ENCODE measurements at places on chromosomes 2 and 18.

GRCh38 chr2:85276571-85277118 lies 51.1 kb downstream of the TGOLN2 start:
- no peak for DNase-seq

DNA sequence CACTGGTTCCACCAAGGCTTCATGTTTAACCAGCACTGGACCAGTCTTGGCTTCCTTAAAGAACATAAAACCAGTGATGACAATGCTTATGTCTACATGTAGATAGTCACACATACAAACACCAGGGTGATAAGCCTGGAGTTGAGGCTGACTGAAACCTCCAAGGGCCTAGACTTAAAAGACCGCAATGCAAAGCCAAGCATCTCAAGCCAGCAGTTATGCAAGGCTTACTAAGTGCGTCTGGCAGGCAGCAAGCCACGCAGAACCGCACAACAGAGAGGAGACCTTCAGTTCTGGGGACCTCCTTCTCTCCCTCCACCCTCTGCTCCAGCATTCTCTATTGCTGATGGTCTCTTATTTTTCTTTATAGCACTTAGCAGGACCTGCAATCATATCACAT lies 63.2 kb upstream of the ACAA2 start:
- DNase-seq, result no peak

GRCh38 chr2:215843579-215843978 lies 169.8 kb downstream of the MREG start:
- no peak for DNase-seq

DNA sequence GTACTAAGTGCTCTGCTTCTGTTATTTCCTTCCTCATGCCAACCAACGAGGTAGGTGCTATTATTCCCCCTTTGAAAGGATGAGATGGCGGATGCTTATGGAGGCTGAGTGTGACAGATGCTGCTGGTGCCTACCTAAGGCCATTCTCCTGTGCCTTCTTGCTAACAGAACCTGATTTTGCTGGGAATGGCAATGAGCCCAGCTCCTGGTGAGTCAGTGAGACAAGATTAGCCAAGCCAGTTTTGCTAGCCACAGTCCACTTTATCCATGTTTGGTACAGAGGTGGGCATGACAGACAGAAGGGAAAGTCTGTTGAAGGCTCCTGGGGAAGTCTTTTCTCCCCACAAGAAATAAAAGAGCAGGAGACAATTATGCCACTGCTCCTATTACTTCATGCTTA lies 43.7 kb upstream of the TMEM163 start:
- DNase-seq, result no peak

GRCh38 chr2:53787614-53788289 lies 908 bp downstream of the ERLEC1 start:
- DNase-seq, result no peak

GRCh38 chr2:138201286-138201685 lies 237.0 kb downstream of the HNMT start:
- DNase-seq, result no peak

DNA sequence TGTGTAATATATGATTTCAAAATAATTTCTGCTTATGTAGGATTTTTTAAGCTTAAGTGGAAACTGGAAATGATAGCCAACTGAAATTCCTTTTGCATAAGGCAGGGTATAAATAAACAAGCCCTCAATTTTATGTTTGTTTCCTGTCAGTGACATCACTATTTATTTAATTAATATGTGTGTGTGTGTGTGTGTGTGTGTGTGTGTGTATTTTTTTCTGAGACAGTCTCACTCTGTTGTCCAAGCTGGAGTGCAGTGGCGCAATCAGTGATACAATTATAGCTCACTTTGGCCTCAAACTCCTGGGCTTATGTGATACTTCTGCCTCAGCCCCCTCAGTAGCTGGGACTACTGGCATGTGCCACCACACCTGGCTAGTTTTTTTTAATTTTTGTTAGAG lies 29.3 kb upstream of the CYP20A1 start:
- no peak for DNase-seq

DNA sequence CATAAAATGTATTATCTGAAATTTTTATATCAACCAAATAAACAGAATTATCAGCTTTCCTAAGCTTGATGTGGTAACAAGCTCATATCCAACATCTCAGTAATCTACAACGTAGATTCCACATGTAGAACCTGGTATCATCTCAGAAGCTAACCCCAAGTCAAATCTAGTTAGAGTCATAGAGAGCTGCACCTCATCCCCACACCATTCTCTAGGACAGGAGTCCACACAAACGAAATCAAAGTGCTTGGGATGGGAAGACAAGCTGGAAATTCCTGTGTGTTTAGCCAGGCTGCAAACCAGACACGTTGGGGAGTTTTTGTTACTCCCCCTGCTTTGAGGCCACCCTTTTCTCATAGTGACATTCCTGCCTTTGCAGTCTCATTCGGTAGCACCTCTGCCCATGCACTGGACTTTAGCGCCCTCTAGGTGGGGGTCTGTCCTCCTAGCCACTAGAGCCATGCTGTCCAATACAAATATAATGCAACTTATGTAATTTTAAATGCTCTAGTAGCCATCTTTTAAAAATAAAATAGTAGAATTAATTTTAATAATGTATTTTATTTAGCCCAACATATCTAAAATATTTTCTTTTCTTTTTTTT lies 28.1 kb upstream of the SATB2 start:
- no peak for DNase-seq

- no peak for DNase-seq
Observed at GRCh38 chr2:14778015-14778414, 145.5 kb downstream of the LRATD1 start.

DNA sequence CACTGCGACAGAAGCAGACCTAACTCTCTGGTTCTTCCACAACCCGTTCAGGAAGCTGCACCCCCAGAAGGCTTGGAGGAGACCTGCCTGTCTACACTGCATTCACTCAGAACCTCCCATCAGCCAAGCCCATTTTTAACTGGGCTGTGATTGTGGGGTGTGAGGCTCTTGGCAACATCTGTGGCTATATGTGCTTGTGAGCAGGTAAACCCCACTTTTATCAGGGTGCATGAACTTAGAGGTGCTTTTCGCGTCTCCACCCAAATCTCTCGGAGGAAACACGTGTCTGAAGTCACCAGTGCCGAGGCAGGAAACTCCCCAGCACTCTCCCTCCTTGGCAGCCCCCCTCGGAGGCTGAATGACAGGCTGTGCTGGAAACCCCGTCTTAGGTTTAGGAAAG lies 158.2 kb upstream of the SALL3 start:
- no peak for DNase-seq

- no peak for DNase-seq
Observed at GRCh38 chr18:13563390-13563805, 163.0 kb downstream of the FAM210A start.

DNA sequence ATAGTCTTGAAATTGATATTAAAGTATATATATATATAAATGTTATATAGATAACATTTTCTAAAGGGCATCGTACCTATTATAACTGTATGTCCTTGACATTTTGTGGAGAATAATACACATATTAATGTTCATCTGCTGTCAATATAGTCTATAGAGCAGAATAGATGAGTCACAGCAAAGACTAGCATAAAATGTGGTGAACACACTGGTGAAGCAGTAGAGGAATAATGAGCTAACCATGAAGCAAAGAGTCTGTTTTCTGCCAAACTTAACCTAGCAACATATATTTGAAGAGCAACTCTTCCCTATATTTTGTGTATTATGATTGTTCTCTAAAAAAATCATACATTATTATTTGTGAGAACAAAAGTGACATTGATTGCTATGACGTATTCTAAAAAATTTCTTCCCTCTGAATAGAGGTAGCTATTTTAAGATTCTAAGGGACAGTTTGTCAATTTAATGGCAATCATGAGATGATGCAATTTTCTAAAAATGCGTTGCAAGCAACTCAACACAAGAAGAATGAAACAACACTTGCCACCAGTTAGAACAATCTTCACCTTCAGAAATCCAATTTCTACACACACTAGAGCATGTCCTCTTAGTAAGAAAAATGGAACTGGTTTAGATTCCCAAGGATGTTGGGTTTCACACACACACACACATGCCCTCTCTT lies 22.0 kb downstream of the DOCK10 start:
- no peak for DNase-seq

- no peak for DNase-seq
Observed at GRCh38 chr2:39139511-39140237, 18.8 kb upstream of the SOS1 start.

- DNase-seq, result no peak
Observed at GRCh38 chr18:34838669-34839068, 128.6 kb downstream of the DTNA start.

- DNase-seq, result no peak
Observed at GRCh38 chr2:201795607-201796477, 10.5 kb upstream of the CDK15 start.

DNA sequence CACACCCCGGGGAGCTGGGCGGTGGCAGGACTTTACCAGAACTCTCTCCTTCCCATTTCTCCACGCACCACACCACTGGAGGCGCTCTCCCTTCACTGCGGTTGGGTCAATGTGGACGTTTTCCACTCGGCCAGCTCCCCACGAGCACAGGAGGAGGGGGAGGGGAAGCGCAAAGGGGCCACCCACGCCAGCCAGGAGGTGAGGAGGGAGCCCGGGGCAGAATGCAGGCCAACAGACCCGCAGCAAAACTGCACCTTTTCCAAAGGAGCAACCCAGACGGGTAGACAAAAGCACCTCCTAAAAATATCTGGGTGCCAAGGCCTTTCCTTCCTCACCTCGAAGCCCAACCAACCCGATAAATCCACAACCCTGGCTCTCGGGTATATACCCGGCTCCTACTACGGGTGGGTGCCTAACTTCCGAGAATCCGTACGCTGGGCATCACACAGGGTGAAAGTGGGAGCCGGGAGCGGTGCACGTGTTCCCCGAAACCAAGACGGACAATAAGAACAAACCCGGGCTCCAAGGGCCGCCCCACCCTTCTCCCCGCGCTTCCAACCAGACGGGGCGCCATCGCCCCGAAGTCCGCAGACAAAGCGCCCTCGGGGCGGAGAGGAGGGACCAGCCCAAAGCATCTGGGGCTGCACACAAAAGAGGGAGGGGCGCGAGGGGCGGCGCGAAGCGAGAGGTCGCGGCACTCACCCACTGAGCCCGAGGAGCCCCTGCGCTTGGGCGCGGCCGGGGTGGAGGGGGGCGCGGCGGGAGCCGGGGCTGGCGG lies 1.0 kb downstream of the RTN4 start:
- DNase-seq, result peak; percentile 42

GRCh38 chr18:76709659-76710645 lies 112.4 kb upstream of the ZNF236 start:
- DNase-seq, result peak; percentile 73

DNA sequence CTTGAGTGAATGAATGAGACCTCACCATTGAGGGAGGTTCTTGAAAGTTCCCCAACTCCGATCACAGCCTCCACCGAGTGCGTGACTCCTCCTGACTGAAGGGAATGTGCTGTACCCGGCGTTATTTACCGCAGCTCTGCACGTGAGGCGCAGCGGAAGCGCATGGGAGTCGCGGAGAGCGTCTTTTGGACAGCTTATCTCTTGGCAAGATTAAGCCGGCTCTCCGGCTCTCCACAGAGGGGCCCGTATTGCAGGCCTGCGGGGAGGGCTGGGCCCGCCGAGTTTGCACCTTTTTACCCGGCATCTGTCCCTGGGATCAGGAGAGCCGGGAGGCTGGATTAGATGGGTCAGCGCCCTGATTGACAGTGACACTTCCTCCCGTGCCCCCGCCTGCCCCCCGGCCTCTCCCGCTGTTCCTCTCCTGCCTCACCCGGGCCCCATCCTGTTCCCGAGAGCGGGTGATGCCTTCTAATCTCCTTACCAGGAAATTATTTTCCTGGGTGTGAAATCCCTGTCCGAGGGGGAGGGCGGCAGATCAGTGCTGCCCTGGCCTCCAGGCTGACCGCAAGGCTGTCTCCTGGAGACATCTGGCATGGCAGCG lies 176.3 kb downstream of the INHBB start:
- no peak for DNase-seq

GRCh38 chr2:154484338-154485099 lies 214.0 kb upstream of the KCNJ3 start:
- DNase-seq, result no peak

DNA sequence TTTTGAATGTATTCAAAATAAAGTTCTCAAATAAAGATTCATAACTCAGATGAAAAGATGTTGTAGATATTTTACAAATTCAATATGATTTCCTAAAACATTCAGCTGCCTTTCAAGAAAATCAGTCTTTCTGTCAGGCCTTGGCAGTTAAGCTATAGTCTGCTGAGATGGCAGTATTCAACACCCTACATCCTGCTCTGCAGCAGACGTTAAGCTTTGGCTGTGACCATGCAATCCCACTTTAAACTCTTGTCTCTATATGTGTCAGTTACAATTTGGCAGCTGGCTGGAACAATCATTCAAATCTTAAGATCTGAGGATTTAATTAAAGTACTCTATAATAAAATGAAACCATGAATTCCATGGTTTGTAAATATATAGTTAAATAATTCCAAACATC lies 567.3 kb upstream of the ZNF804A start:
- no peak for DNase-seq

DNA sequence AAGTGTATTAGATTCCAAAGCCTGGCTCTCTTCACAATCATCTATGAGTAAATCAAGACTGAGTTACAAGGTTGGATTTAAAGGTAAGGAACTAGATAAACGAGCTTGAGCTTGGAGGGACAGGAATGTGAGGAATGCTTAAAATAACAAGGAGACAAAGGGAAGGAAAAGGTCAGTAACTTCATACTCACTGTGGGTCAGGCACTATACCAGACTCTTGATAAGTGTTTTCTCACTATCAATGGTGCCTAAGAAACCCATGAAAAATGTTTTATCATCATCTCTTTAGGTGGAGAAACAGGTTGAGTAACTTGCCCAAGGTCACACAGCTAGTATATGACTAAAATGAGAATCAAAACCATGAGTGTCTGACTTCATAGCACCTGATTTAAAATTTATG lies 212.1 kb downstream of the CDH2 start:
- DNase-seq, result no peak

DNA sequence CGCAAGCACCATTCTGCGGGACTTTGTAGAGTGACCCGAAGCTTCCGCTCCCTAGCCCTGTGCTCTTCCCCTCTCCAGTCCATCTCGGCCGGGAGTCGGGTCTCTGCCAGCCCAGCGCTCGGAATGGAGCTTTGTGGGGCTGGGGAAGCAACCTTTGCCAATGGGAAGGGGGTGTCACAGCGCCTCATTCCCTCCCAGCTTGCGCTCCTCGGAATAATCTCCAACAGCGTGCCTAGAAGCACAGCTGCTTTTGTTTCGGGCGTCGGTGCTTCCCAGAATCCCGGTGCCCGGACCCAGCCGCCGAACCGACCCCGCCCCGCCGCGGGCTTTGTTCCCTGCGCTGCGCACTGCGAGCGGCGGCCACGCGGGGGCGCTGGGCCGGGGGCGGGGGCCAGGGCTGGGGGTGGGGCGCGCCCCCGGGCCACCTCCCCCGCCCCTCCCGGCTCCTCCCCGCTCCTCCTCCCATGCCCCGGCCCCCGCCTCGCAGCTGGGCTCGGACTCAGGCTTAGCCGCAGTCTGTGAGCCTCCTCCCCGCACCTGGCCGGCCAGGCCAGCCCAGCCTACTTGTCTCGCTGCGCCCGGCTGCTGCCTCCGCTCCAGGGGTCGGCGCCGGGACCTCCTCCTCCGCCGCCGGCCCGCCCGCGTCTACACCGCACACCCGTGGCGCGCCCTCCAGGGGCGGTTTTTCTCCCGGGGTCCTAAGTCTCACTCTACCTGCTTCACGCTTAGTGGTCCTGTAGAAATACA lies 77.7 kb upstream of the SMAD2 start:
- no peak for DNase-seq

- no peak for DNase-seq
Observed at GRCh38 chr18:63454497-63454896, 22.3 kb upstream of the SERPINB5 start.

Data from CD8-positive, alpha-beta memory T cell (primary cell).